ENCODE measurements at places on chromosomes 7 and 10. TPM values are rescaled to one million over a fixed set of nuclear protein-coding genes. Genes with fewer than 3 reads are reported as not detected.

GRCh38 chr10:86963341-86963919 is 4.9 kb upstream of the ADIRF start:
- DNase-seq: no peak

TRIM74 gene
- 0.35 TPM for total RNA-seq

DNA sequence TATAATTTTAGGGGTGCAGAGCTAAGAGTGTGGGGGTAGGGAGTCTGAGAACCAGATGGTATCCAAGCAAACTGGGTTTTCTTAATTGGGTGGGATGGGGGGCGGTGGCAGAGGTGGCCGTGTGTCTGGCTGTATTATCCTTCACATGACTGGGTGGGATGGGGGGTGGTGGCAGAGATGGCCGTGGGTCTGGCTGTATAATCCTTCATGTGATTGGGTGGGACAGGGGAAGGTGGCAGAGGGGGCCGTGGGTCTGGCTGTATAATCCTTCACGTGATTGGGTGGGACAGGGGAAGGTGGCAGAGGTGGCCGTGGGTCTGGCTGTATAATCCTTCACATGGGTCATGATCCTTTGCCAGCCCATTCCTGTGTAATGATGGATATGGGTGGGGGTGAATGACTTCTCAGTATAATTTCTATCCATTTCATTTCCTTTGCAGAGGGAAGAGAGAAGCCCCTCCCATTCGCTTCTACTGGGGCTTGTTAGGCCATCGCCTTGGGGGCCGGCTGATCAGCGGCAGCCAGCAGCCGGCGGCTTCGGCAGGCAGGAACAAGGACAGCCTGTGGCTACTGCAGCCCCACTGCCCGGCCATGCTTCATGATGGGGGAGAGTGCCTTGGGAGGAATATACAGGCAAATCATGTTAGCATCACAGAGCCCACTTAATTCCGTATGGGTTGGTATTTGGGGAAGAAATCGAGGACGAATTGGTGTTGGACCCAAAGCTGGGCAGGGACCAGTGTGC is 179.6 kb upstream of the MKI67 start:
- no peak for DNase-seq

- no peak for DNase-seq
Observed at GRCh38 chr7:11175371-11175770, 201.7 kb downstream of the PHF14 start.

DNA sequence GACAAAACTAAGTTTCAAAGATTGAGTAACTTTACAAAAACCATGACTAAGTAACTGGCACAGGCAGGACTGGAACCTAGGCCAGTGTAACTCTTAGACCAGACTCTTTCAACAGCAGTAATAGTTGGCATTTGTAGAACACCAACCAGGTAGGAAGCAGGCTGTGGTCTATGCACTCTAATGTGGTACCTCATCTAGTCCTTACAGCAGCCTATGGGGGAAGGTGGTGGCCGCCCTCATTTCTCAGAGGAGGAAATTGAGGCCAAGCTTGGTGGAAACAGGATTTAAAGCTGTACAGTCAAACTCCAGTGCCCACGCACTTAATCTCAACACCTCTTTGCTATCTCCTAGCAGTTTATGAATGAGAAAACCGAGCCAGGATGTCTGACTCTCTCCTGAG is 165.4 kb upstream of the LRGUK start:
- no peak for DNase-seq

Measured in left ventricle myocardium superior (tissue), 1 donor.